Osteocyte (in vitro differentiated cells): ENCODE measurements at places on chromosomes 12 and 14. TPM values are rescaled to one million over a fixed set of nuclear protein-coding genes. Genes with fewer than 3 reads are reported as not detected.

GRCh38 chr14:50087341-50088116 is 28.8 kb downstream of the VCPKMT start:
- peak; percentile 15 for DNase-seq

DNA sequence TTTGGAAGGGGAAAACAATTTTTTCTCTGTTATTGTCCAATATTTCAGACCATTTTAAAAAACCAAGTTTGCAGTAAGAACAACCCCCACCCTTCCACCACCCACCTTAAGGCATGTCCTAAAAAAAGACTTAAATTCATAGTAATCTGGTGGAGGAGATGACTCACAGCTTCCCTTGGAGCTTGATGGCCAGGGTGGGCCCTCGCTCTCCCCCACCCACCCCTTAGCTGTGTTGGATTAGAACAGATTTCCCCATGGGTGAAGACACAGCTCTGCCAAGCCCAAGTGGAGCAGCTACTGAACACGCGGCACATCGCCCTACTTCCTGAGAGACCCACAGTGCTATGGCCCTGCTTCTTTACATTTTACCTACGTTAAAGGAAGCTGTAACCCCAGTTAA is 140.3 kb downstream of the GCH1 start:
- no peak for DNase-seq

The TCTN1 gene
- 49.5 and 51.4 TPM in 2 replicates for total RNA-seq

GRCh38 chr12:14954269-14954668 is 7.1 kb downstream of the ARHGDIB start:
- DNase-seq: no peak
